ENCODE measurements at places on chromosomes 5 and 9.

- DNase-seq = no peak
These were observed 258.4 kb downstream of the HCN1 start for GRCh38 chr5:45437752-45438151.

- DNase-seq = peak; percentile 68
These were observed 80.4 kb downstream of the HMCN2 start for GRCh38 chr9:130345897-130346385.

- DNase-seq = no peak
These were observed 9.1 kb downstream of the FAT2 start for GRCh38 chr5:151581812-151582583.

DNA sequence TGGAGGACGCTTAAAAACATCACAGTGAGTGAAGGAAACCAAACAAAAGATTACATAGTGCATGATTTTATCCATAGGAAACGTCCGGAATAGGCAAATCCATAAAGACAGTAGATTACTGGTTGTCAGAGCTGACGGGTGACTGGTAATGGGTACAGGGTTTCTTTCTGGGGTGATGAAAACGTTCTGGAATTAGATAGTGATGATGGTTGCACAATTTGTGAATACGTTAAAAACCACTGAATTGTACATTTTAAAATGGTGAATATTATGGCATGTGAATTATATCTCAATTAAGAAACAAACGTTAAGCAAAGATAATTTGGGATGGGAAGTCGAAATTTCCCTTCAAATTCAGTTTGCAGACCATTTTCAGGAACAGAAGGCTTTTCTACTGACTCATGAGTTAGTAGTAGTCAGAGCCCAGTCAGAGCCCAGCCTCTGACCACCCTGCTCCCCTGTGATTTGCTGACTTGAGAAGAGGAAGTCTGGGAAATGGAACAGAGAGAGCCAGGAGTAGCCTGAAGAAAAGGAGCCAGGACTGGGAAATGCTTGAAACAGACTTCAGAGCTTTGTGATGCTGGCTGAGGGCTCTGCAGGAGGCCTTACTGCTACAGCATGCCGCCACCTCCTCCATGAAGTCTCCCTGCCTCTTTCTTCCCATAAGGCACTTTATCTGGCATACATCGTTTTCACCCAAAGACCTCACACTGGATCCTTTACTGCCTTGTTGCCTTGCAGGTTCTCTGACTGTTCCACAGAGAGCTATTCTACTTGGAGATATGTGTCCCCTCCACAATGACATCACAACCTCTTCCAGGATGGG lies 46.4 kb upstream of the CTNNA1 start:
- no peak for DNase-seq
